Stimulated activated naive B cell treated with anti-CD40 and anti-IgM and Interleukin-4, amounts not matched to agents 10 μg/mL and 1 μg/mL and 100 μg/mL, for 72 hours (primary cell): ENCODE measurements at places on chromosomes 3 and 15.

DNA sequence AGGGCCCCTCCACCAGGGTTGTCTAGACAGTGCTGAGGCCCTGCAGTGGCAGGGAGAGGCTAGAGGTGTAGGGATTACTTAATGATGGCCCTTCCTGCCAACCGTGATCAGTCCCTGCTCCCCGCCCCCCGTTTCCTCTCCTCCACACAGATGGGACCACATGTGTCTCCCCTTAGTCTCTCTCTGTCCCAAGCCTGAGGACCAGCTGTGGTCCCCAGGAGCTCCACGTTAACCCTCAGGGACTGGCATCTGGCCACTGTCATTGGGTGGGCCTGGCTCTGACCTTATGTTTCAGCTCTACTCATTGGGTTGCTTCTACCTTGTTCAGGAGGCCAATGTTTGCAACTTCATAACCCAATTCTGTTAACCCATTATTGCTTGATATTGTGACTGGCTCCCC, 6.0 kb upstream of the ALPK3 start:
- DNase-seq, result no peak

DNA sequence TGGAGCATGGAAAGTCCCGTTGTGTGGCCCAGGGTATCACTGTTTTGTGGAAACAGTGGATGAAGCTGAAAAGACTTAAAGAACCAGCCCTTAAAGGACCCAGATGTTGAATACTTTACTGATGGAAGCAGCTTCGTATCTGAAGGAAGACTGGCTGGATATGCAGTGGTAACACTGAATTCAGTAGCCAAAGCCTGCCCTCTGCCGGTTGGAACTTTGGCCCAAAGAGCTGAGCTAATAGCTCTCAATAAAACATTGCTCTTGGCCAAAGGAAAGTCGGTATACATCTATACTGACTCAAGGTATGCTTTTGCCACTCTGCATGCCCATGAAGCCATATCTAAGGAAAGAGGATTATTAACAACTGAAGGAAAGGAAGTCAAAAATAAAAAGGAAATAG, 885.4 kb downstream of the PDCD6IP start:
- peak; percentile 6 for DNase-seq

- no peak for DNase-seq
Measured at GRCh38 chr3:195030791-195031321, 240.1 kb downstream of the XXYLT1 start.

- no peak for DNase-seq
Measured at GRCh38 chr3:136277115-136277514, 27.0 kb downstream of the PCCB start.

GRCh38 chr3:38542401-38543298, 46.5 kb downstream of the EXOG start:
- no peak for DNase-seq

GRCh38 chr3:82044930-82045705, 283.7 kb upstream of the GBE1 start:
- no peak for DNase-seq

DNA sequence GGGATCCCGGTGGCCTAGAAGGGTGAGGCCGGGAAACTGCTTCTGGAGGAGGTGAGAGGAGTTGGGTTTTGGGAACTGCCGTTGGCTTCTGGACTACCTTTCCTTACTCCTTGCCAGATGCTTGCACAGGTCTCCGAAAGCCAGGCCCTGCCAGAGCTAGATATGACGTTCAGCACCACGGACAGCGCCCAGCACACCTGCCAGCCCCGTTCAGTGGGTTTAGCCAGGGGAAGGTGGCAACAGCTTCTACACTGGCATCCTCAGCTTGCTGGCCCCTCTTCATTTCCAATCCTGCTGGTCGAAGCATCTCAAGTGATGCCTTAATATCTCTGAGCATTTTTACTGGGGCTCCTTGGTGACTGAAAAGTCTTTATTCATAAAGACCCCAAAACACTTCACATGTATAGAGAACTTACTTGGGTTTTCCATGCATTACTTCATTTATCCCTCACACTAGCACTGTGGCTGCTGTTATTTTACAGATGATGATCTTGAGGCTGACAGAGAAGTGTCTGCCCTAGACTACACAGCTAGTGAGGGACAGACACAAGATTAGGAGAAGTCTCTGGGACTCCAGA, 21.9 kb downstream of the HCN4 start:
- no peak for DNase-seq
